ENCODE measurements at places on chromosomes 5 and 9. TPM values are rescaled to one million over a fixed set of nuclear protein-coding genes. Genes with fewer than 3 reads are reported as not detected.

- DNase-seq, result no peak
Observed at GRCh38 chr5:56305001-56305950, 72.1 kb upstream of the ANKRD55 start.

Gene CCDC69
- polyA plus RNA-seq, result 11.1 TPM

Gene PCDHA1
- polyA plus RNA-seq, result not detected

Gene SOHLH1
- not detected for polyA plus RNA-seq

DNA sequence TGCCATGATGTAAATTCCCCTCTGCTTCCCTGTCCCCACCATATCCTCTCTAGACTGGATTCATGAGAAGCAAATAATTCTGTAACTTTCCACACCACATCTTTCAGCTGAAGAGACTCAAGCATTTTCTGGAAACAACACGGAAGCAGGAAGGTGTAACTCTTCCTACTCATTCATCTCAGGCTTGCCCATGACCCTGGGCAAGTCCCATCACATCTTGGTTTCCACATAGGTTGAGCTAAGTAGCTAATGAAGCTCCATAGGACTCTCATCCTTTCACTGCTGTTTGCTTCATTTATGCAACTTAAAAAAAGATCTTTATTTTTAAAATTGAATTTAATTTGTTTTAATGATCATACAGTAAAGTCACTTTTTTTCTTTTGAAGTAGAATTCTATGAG, 32.7 kb upstream of the STARD4 start:
- DNase-seq, result no peak

Measured in kidney (tissue), 22 donors.